ENCODE measurements at places on chromosomes 2 and 18. TPM values are rescaled to one million over a fixed set of nuclear protein-coding genes. Genes with fewer than 3 reads are reported as not detected.
A peak's percentile ranks its signal among the peaks of the same experiment; 100 is the strongest.

The COL6A3 gene
- polyA plus RNA-seq: 18.5 TPM

The NYAP2 gene
- not detected for polyA plus RNA-seq

The SERPINB10 gene
- 0.10 TPM for polyA plus RNA-seq

GRCh38 chr2:97720746-97721145, 7.4 kb downstream of the ZAP70 start:
- H3K4me1 ChIP-seq: no peaks in the 10 kb centered on the region
- no peak overlapping the region for H3K4me3 ChIP-seq
- DNase-seq: no peak
- H3K36me3 ChIP-seq: no peaks in the 10 kb centered on the region

DNA sequence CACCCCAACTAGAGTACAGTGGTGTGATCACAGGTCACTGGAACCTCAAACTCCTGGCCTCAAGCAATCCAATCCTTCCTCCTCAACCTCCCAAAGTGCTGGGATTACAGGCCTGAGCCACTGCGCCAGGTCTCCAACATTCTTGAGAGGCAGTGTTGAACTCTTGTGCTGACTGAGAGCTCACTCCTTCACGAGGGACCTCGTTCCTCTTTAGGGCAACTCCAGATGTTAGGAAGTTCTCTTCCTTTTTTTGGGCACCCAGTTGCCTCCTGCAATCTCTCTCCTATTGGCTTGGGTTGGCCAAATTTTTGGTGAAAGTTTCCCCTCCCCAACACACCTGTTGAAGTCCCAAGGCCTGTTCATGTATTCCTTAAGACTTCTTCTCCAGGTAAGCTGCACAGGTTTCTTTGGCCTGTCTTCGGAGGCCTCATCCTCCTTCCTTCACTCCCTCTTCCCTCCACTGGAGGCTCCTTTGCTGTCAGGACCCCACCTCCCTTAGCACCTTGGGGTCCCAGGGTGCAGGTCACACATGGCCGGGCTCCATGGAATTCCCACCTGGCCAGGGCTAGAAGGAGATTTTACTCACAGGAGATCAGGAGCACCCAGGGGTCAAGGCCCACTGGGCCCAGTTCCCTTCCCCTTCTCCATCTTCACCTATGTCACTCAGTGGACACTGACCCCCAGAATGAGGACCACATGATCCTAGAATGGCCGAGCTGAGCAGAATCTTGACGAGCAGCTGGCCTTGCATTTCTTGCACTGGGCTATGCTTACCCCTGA, 94.6 kb upstream of the SMAD2 start:
- peaks cover 5% of the 10 kb centered on the region for H3K4me1 ChIP-seq
- peaks cover 16% of the 10 kb centered on the region for H3K27me3 ChIP-seq
- H3K36me3 ChIP-seq: no peaks in the 10 kb centered on the region

GRCh38 chr2:216992056-216992675, 132.3 kb upstream of the TNP1 start:
- no peak for DNase-seq
- no peaks in the 10 kb centered on the region for H3K27me3 ChIP-seq
- H3K36me3 ChIP-seq: no peaks in the 10 kb centered on the region
- H3K27ac ChIP-seq: no peak overlapping the region
- H3K4me3 ChIP-seq: no peak overlapping the region

The SERPINB5 gene
- polyA plus RNA-seq: not detected

The POTEJ gene
- polyA plus RNA-seq: not detected

DNA sequence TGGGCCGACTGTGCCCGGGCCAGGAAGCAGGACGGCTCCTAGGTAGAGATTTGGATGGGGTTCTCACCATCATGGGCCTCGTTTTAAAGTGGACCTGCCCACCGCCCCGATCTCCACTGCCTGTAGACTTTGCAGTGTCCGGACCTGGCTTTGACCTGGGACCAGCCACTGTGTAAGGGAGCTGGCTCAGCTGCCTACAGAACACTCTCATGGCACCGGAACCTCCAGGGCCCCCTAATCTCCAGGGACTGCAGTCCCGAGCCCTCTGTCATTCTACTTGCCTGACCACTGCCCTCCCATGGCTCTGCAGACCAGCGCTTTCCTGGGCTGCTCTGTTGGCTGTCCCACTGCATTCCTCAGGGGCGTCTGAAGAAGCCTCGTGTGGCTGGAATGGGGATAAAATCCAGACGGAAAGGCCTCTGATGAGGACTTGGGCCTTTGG, 120.8 kb downstream of the GLI2 start:
- peaks cover 62% of the 10 kb centered on the region for H3K4me1 ChIP-seq
- no peaks in the 10 kb centered on the region for H3K27me3 ChIP-seq
- no peaks in the 10 kb centered on the region for H3K36me3 ChIP-seq
- peak overlapping the region; percentile 41 for H3K27ac ChIP-seq
- H3K4me3 ChIP-seq: no peak overlapping the region
- peak; percentile 58 for DNase-seq

The ATP5F1A gene
- 610 TPM for polyA plus RNA-seq

GRCh38 chr18:55420665-55421307, 167.2 kb downstream of the TCF4 start:
- no peaks in the 10 kb centered on the region for H3K27me3 ChIP-seq
- peaks cover 40% of the 10 kb centered on the region for H3K4me1 ChIP-seq
- no peaks in the 10 kb centered on the region for H3K36me3 ChIP-seq
- peak overlapping the region; percentile 39 for H3K27ac ChIP-seq

GRCh38 chr18:9140381-9140780, 3.8 kb downstream of the ANKRD12 start:
- DNase-seq: no peak
- no peak overlapping the region for H3K4me3 ChIP-seq
- H3K27ac ChIP-seq: no peak overlapping the region
- no peaks in the 10 kb centered on the region for H3K27me3 ChIP-seq
- peaks cover 3% of the 10 kb centered on the region for H3K36me3 ChIP-seq
- H3K4me1 ChIP-seq: peaks cover 11% of the 10 kb centered on the region

The DSG4 gene
- polyA plus RNA-seq: not detected

DNA sequence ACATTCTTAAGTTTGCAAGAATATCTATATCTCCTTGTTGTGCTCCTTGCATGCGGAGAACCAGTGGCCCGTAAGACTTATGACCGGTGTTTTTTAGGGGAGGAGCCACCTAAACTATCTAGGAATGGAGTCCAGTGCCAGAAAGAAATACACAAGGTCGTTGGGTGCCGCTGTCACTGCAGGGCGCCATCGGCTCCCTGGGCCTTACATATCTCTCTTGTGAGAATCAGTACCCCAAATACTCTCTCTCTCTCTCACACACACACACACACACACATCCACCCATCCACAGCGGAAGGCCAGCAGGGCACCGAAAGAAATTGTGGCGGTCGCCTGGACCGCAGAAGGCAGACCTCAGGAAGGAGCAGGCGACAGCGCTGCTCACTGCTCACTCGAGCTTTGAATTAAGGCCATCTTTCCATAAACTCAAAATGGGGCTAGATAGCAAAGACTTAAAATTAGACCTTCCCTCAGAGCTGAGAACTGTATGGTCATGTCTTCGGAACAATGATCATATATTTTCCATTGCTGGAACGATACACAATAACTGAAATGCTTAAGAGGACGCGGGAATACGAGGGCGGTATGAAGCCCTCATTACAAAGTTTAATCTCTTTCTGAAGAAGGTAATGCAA, 10.4 kb downstream of the NR4A2 start:
- no peak overlapping the region for H3K27ac ChIP-seq
- no peaks in the 10 kb centered on the region for H3K4me1 ChIP-seq
- peaks cover 73% of the 10 kb centered on the region for H3K27me3 ChIP-seq
- H3K36me3 ChIP-seq: no peaks in the 10 kb centered on the region

DNA sequence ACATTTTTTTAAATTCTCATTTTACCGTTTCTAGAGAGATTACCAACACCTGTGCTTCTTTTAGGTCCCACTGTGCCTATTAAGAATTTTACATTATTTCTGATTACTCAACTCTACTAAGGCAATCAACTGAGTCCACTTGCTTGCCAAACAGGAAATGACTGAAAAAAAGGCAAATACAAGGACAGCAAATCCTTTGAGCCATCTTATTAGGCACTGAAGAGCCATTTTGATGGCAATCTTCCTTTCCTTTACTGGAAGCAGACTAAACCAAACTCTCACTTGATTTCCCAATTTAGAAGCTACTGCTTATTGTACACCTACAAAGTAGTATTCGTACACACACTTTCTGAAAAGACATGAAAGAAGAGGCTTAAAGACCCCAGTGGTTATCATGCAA, 121.4 kb upstream of the COL3A1 start:
- H3K4me1 ChIP-seq: peaks cover 11% of the 10 kb centered on the region
- peak overlapping the region; percentile 75 for H3K27ac ChIP-seq
- no peak overlapping the region for H3K4me3 ChIP-seq
- no peak for DNase-seq
- no peaks in the 10 kb centered on the region for H3K36me3 ChIP-seq

GRCh38 chr2:156892467-156893281, 364.8 kb upstream of the GALNT5 start:
- no peaks in the 10 kb centered on the region for H3K36me3 ChIP-seq
- peak overlapping the region; percentile 25 for H3K4me3 ChIP-seq
- DNase-seq: peak; percentile 0
- H3K27me3 ChIP-seq: no peaks in the 10 kb centered on the region
- no peak overlapping the region for H3K27ac ChIP-seq

DNA sequence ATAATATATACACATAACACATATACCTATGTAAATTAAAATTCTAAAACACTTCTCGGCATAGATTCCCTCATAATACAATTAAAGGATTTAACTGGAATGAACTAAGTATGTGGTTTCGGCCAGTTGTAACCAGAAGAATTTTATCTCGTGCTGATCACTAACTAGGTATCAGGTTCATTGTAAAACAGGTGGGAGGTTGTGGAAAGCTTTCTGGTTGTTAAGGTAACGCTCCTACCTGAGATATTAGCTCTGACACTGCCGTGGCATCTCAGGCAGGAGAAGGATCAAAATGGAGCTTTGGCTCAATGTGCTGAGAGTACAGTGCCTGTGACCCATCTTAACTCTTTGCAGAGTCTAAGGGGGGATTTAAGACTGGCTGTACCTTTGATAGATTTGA, 42.5 kb downstream of the SLC9A2 start:
- H3K27me3 ChIP-seq: peaks cover 20% of the 10 kb centered on the region
- H3K36me3 ChIP-seq: no peaks in the 10 kb centered on the region
- H3K4me1 ChIP-seq: no peaks in the 10 kb centered on the region
- H3K4me3 ChIP-seq: no peak overlapping the region
- DNase-seq: no peak

GRCh38 chr2:182870227-182870626, 3.8 kb upstream of the FRZB start:
- DNase-seq: no peak
- H3K27ac ChIP-seq: no peak overlapping the region
- H3K4me3 ChIP-seq: no peak overlapping the region
- no peaks in the 10 kb centered on the region for H3K4me1 ChIP-seq

The MC4R gene
- 0.62 TPM for polyA plus RNA-seq

The LBX2 gene
- not detected for polyA plus RNA-seq

DNA sequence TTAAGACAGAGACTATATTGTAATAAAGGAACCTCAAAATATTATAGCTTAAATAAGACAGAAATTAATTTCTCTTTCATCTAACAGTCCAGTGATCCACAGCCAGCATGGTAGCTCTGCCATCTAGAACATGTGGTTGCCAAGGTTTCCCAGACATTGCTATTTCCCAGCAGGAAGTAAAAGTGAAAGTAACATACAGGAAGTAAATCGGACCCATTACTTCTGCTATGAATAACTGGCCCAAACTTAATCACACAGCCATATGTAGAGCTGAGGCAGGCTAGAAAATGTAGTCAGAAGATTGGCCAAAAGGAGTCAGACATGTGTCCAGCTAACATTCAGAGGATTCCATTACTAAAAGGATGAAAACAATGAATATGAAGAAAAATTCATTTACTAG, 71.0 kb downstream of the NOL4 start:
- no peak overlapping the region for H3K27ac ChIP-seq
- peaks cover 8% of the 10 kb centered on the region for H3K4me1 ChIP-seq
- H3K27me3 ChIP-seq: peaks cover 5% of the 10 kb centered on the region
- peak; percentile 14 for DNase-seq

GRCh38 chr2:27191070-27191829, 20.6 kb upstream of the ATRAID start:
- peak; percentile 84 for DNase-seq
- no peaks in the 10 kb centered on the region for H3K27me3 ChIP-seq
- H3K4me3 ChIP-seq: no peak overlapping the region
- no peaks in the 10 kb centered on the region for H3K36me3 ChIP-seq
- H3K27ac ChIP-seq: no peak overlapping the region

The GAREM1 gene
- 2.8 TPM for polyA plus RNA-seq

- H3K4me3 ChIP-seq: no peak overlapping the region
- DNase-seq: no peak
- peaks cover 4% of the 10 kb centered on the region for H3K36me3 ChIP-seq
- no peak overlapping the region for H3K27ac ChIP-seq
- no peaks in the 10 kb centered on the region for H3K27me3 ChIP-seq
- peaks cover 14% of the 10 kb centered on the region for H3K4me1 ChIP-seq
Observed at GRCh38 chr2:98520806-98521205, 76.1 kb downstream of the INPP4A start.

The DAPL1 gene
- not detected for polyA plus RNA-seq

- H3K4me3 ChIP-seq: no peak overlapping the region
- H3K4me1 ChIP-seq: no peaks in the 10 kb centered on the region
- H3K27me3 ChIP-seq: no peaks in the 10 kb centered on the region
- H3K27ac ChIP-seq: no peak overlapping the region
Observed at GRCh38 chr18:79692886-79693285, 13.3 kb downstream of the CTDP1 start.

The AQP12B gene
- polyA plus RNA-seq: not detected

The LOXL3 gene
- 47.9 TPM for polyA plus RNA-seq

GRCh38 chr2:214695789-214696188, 113.7 kb downstream of the BARD1 start:
- no peak overlapping the region for H3K27ac ChIP-seq
- no peaks in the 10 kb centered on the region for H3K4me1 ChIP-seq
- no peak overlapping the region for H3K4me3 ChIP-seq
- no peaks in the 10 kb centered on the region for H3K27me3 ChIP-seq
- no peaks in the 10 kb centered on the region for H3K36me3 ChIP-seq

GRCh38 chr2:68860111-68860510, 11.1 kb downstream of the BMP10 start:
- no peaks in the 10 kb centered on the region for H3K4me1 ChIP-seq
- peaks cover 16% of the 10 kb centered on the region for H3K27me3 ChIP-seq
- H3K27ac ChIP-seq: no peak overlapping the region
- H3K36me3 ChIP-seq: no peaks in the 10 kb centered on the region
- no peak overlapping the region for H3K4me3 ChIP-seq

DNA sequence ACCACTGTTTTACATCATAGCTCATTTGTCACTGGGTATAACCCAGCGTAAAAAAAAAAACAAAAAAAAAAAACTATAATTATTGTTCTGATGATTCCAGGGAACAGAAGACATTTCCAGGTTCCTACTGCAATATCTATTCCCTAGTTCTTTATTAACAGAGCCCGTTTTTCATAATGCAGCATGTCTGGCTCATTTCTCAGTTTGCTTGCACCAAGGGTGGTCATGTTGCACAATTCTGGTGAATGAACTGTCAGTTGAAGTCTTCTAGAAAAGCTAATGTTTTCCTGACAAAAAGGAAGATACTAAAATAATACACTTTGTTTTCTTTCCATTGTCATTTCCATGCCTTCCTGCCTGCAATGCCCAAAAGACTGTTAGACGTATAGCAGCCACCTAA, 180.1 kb downstream of the RDH14 start:
- peaks cover 12% of the 10 kb centered on the region for H3K27me3 ChIP-seq
- no peak for DNase-seq
- no peak overlapping the region for H3K4me3 ChIP-seq
